ENCODE measurements at places on chromosomes 13 and 19.
A peak's percentile ranks its signal among the peaks of the same experiment; 100 is the strongest.

DNA sequence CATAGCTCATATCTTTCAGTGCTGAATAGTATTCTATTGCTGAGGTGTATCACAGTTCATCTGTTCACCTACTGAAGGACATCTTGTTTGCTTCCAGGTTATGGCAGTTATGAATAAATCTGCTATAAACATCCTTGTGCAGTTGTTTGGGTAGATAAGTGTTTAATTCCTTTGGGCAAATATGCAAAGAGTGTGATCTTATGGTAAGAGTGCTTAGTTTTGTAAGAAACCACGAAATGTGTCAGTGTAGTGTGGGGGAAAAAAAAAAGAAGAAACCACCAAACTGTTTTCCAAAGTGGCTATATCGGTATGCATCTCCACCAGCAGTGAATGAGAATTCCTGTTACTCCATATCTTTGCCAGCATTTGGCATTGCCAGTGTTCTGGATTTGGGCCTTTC lies 93.3 kb downstream of the PIBF1 start:
- DNase-seq, result no peak

DNA sequence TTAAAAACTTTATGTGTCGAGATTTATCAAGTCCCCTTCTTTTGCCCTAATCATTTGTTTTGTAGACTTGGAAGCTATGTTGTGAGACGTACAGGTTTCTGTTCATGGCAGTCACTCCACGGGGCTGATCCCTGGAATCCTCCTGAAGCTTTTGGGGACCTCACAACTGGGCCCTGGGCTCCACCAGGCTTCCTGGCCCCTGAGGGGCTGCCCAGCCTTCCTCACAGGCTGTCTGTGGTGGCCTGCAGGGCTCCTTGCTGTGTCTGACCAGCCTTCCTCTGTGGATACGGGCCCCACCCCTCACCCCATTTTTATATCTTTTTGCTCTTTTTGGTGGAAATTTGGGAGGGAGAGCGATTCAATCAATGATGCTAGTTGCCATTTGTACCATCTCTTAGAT lies 38.1 kb downstream of the CHST8 start:
- DNase-seq, result no peak

GRCh38 chr13:47459512-47459911 lies 541.6 kb downstream of the SUCLA2 start:
- DNase-seq, result no peak

- DNase-seq, result peak; percentile 38
These were observed 3.4 kb downstream of the RPL36 start for GRCh38 chr19:5693195-5694166.

GRCh38 chr19:38004186-38004520 lies 97.1 kb downstream of the SIPA1L3 start:
- no peak for DNase-seq

DNA sequence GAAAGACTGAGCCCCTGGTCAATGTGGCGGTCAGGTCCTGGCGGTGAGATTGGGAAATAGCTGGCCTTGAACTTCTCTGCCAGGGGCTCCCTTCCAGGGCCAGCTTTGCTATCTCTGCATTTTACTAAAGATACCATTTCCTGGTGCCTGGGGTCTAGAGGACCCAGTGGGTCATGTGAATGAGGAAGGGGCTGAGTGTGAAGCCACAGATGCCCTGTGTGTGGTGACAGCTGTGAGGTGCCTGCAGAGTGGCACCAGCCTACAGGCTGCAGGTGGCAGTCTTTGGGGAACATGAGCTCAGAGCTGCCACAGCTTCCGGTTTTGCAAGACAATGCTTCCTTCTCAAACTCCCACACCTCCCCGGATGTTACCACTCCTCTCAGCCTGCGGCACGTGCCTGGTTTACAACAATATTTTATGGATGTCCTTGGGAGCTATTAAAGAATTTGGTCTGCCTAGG lies 5.2 kb upstream of the MLNR start:
- DNase-seq, result peak; percentile 76

- DNase-seq, result no peak
These were observed 1.9 kb downstream of the CCNE1 start for GRCh38 chr19:29813642-29814041.

DNA sequence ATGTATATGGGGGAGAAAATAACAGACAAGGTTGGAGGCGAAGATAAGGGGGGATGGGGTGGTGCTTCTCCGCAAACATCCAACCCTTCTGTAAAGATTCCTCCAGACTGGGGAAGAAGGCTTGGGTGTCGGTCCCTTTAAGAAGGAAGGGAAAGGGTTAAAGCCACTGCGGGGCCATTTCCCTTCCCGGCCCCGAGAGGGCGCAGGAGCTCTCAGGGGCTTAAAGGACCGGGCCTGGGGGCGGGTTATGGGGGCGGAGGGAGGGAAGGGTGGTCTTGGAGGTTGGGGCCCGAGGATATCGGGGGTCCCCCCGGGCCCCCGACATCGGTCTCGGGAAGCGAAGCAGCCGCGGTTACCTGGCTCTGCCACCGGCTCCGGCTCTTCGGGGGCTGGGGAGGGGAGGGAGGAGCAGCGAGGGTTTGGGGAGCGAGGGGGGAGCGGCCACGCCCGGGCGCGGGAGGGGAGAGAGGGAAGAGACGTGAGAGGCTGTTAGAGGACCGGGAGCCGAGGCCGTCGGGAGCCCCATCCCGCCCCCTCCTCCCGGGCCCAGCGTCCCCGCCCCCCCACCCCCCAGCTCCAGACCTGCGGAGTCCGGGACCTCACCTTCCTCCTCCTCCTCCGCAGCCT lies 2.8 kb downstream of the TNNT1 start:
- peak; percentile 72 for DNase-seq

DNA sequence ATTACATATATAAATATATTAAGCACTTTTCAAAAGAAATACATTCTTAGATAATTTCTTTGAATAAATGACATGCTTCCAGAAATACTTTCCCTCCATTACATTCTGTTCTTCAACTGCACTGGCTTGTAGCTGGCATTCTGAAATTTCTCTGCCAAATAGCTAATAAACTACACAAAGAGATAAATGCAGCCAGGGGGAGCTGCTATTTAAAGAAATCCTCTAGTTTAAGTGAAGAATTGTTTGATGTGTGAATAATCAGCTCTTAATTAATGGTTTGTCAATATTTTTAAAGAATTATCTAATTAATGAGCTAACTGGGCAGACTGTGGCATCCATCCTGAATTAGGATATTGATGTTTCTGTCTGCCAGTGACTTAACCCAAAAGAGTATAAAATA lies 30.7 kb downstream of the SLC7A1 start:
- DNase-seq, result no peak

GRCh38 chr13:44848920-44849676 lies 140.2 kb downstream of the NUFIP1 start:
- DNase-seq, result no peak

- DNase-seq, result no peak
These were observed 619.2 kb upstream of the SGCG start for GRCh38 chr13:22561581-22561980.
